ENCODE measurements at places on chromosomes 2 and 18.

GRCh38 chr18:10184776-10185175 lies 269.7 kb upstream of the APCDD1 start:
- no peak for DNase-seq

GRCh38 chr18:55422456-55423180 lies 165.4 kb downstream of the TCF4 start:
- no peak for DNase-seq

- no peak for DNase-seq
Measured at GRCh38 chr18:402129-402528, 98.4 kb downstream of the COLEC12 start.

DNA sequence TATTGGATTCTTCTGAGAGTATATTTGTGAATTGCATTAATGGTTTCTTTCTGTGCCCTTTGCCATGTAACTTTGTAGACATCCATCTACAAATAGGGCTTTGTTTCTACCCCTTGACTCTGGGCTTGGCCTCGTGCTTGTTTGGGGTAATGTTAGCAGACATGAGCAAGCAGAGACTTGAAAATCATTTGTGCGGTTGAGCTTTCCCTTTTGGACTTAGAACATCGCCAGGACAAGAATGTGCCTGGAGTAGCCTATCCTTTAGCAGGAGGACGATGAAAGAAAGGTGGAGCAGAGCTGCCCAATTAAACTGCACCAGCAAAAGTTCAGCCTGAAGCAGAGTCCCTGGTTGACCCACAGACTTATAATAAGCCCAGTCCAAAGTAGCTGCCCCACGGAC lies 785.9 kb downstream of the EPHA4 start:
- no peak for DNase-seq

DNA sequence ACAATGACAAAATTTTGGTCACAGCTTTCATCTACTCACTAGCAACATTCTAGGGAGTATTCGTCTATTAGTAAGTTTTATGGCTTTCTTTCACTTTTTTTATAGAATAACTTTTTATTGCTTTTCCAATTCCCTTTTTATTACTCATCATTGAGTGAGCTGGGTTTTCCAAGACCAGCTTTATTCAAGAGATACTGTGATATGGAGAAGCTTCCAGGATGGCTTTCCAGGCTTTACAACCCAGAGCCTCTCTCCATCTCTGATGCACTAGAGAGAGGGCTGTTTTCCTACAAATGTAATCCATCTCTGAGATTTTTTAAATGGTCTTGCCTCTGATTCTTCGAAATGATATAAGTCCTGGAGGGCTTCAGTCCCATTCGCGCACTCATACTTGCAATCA lies 118.3 kb downstream of the LDLRAD4 start:
- no peak for DNase-seq

- no peak for DNase-seq
Measured at GRCh38 chr2:231920366-231920765, 5.8 kb downstream of the NPPC start.

DNA sequence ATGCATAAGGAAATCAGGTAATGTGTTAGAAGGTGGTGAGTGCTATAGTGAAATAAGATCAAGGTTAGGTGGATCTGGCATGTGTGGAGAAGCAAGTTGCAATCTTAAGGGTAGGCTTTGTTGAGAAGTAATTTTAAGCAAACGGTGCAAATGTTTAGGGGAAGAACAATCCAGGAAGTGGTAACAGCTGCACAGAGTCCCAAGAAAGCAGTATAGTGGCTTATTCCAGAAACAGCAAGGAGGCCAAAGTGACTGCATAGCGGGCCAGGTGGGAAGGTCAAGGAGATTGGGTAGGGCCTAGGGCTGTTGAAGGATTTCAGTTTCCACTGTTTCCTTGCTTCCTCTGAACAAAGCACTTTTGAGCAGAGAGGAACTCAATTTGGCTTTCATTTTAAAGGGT lies 30.0 kb upstream of the RAB1A start:
- no peak for DNase-seq

DNA sequence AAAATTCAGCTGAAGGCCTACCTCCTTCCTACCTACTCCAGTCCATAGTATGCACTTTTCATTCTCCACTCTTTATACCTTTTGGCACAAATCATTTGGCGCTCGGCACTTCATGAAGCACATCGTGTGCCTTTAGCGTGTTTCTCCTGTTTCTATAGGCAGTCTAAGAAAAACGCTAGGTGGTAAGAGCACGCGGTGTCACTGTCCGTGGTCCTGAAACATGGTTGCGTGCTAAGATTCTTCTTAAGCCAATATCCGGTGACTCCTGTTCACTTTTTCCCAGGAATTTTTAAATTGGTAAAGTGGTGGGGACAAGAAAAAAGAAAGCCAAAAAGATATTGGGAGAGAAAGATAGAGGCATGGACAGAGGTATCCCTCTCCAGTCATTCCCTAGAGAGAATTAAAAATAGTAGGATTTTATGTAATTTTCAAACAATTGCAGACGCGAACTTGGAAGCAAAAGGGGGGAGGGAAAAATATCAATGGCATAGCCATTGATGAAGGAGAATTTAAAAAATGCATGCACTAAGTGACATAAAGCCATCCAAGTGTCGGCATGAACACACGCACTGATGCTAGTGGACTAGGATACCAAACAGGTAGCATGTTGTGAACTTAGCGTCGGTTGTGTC lies 1.4 kb upstream of the CTNNA2 start:
- no peak for DNase-seq

GRCh38 chr2:14015113-14015630 lies 617.3 kb upstream of the LRATD1 start:
- DNase-seq, result no peak
